ENCODE measurements at places on chromosomes 6 and 20.
A peak's percentile ranks its signal among the peaks of the same experiment; 100 is the strongest.

DNA sequence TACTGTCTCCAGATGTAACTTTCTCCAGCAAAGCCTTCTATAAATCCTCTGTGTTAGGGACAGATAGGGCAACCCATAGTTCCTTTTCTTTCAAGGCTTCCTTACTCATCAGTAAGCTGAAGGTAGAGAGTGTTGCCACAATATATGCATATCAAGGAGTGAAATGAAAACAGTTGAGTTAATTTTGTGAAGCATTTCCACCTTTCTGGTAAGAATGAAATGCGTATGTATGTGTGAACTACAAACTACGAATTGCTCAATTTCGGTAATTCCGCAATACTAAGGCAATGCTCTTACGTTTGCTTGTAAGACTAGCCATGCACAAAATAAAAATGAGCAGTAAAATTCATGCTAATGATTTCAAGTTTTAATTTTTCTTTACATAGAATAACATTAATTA lies 61.2 kb upstream of the HBS1L start:
- no peak for DNase-seq

DNA sequence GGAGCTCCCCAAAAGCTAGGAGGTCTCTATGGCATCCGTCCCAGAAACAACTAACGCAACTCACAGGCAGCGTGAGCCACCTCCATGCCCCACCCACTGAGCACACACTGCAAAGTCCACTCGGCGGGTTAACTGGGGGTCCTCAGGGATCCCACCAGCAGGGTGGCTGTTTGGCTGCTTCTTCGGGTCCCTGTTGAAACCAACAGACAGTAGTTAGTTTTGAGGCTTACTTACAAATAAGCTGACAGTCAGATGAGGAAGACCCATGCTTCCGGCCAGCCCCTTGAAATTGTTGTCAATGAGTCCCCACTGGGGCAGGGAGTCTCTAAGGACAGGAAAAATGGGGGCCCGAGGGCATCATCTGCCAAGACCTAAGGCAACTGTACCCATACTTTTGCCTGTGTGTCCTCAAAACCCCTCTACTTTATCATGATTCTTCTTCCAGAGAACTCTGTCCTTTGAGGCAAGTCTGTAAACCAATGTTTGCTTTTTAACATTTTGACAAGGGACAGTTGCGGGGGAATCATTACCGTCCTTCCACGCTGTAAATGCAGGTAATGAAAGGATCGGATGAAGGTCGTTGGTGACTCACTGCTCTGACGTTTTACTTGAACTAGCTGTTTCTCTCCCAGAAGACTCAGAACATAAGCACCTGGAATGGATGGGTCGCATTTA lies 2.2 kb upstream of the PCK1 start:
- DNase-seq = no peak

GRCh38 chr20:11581271-11581670 lies 336.4 kb upstream of the BTBD3 start:
- no peak for DNase-seq

GRCh38 chr6:131450861-131451260 lies 122.2 kb upstream of the ARG1 start:
- DNase-seq = no peak

DNA sequence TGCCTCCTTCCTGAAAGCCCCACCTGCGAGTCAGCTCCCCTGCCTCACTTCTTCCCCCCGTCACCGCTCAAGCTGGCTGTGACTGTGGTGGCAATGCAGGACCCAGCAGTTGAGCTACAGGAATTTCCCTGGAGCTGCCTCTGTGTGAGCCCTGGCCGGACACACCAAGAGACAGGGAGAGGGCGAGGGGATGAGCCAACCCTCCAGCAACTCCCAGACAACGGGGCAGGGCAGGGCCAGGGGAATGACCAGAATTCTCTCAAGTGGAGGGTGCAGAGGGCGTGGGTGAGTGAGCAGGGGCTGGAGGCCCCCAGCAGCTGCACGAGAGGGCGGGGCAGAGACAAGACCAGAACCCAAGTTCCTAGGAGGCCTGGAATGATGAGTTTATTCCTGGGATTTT lies 4.9 kb upstream of the ARFGAP1 start:
- no peak for DNase-seq

DNA sequence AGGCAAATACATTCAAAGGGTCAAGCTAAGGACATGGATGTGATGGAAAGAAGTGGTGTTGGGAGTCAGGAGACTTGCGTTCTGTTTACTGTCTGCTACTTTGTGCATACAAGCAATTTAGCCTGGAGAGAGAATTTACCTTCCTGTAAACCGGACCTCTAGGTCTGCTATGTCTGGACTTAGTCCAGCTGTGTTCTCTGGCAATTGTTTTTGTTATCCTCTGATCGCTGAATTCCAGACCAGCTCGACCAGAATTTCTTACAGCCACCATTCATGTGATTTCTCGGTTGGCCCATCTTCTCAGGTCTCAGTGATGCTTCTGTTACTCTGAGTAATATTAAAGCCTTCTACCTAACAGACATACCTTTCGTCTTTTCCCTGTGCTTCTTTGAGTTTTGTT lies 75.2 kb downstream of the LRRC1 start:
- DNase-seq = no peak

DNA sequence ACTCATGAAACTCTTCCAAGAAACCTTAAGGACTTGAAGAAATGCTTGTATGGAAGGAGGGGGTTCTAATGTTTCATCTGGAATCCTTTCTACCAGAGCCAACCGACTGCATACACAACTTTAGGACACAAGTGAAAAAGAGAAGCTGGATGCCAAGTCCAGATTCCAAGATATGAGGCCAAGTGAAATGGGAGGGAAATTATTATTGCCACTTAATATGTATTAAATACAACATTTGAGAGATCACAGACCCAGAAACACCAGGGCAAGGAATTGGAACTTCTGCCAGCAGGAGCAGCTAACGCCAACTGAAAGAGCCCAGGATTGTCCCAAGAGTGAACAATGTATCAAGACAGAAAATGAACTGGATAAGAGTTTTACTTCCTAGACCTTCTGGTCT lies 144.2 kb downstream of the ARHGAP18 start:
- DNase-seq = no peak

DNA sequence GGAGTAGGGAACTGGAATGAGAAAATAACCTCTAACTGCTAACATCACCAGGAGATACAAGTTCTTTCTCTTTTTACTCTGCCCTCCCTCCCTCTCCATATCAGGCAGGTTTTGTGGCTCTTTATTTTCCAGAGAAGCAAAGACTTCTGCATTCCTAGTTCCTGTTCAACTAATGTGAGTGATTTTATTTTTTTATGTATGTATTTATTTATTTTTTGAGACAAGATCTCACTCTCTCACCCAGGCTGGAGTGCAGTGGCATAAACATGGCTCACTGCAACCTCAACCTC lies 6.0 kb upstream of the IER3 start:
- no peak for DNase-seq

GRCh38 chr6:96330884-96331283 lies 190.7 kb upstream of the UFL1 start:
- DNase-seq = no peak

DNA sequence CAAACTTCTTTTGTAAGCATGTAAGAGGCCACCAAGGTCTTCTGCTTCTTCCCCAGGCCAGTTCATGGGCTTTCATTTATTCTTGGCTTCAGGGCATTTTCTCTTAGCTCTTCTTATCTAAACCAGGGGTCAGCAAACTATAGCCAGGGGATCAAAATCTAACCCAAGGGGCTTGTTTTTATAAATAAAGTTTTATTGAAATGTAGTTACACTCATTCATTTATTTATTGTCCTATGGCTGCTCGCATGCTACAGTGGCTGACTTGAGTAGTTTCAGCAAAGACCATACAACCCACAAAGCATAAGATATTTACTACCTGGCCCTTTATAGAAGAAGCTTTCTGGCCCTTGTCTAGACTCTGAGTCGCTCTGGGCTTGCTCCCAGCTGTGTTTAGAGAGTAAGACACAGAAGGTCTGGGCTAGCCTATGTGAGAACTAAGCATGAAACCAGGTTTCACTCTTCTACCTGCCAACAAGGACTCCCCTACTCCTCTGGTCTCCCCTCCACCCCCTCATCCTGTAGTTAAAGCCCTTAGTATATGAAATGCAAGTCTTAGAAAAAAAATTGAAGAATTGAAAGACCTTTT lies 43.2 kb downstream of the KHDC1L start:
- no peak for DNase-seq

DNA sequence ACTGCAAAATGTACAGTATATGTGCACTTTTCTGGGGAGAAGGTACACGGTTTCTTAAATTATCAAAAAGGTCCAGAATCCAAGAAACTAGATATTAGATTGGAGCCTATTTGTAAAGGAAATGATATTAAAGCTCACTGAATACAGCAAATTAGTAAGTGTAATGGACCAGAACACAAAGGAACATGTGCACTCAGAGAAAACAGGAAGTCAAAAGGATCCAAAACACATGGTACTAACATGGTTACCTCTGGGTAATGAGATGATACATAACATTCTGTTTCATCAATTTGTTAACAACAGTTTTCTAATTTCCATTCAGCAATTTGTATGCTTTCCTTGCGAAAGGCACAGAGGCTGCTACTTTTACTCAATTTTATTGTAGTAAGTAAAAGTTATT lies 18.7 kb downstream of the ZNF322 start:
- no peak for DNase-seq

GRCh38 chr6:134343066-134343465 lies 25.2 kb upstream of the SGK1 start:
- DNase-seq = no peak

GRCh38 chr6:144064402-144065212 lies 30.8 kb downstream of the SF3B5 start:
- peak; percentile 43 for DNase-seq

- DNase-seq = no peak
Measured at GRCh38 chr6:37008484-37009465, 3.3 kb downstream of the FGD2 start.

DNA sequence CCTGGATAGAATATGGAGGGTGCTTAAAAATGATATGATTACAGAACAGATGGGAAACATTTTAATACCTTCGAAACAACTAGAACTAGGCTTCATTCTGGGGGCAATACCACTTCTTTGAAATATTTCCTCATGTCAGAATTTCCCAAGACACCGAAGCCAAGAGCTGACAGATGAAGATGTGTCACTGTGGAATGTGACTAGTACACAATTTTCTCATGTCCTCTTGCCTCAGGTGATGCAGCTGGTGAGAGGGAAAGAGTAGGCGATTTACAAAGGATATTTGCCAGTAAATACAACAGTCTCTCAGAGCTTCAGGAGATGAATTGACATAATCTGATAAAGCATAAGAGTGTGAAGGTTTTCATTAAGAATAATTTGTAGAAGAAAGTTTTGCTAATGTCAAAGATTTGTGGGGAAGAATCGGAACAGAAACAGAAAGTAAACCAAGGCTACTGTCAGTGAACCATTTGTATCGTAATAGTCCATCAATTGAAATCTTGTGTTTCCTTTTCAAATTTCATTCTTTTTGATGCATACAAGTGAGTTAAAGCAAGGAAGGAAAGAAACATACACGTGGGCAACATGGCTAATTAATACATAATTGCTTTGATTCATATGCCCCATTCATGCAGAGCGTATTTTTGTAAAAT lies 164.7 kb upstream of the CCN2 start:
- DNase-seq = no peak

GRCh38 chr20:23062632-23063031 lies 13.2 kb upstream of the THBD start:
- no peak for DNase-seq

DNA sequence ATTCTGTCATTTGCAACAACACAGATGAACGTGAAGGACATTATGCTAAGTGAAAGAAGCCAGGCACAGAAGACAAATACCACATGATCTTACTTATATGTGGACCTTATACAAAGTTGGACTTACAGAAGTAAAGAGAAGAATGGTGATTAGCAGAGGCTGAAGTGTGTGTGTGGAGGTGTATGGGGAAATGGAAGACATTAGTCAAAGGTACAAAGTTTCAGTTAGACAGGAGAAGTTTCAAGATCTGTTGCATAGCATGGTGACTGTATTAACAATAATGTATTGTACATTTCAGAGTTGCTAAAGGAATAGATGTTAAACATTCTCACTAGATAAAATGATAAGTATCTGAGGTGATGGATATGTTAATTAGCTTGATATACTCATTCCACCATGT lies 348.3 kb upstream of the PRND start:
- no peak for DNase-seq

GRCh38 chr6:37913210-37913609 lies 93.7 kb downstream of the ZFAND3 start:
- no peak for DNase-seq

GRCh38 chr6:17971128-17972073 lies 16.0 kb downstream of the KIF13A start:
- DNase-seq = no peak

DNA sequence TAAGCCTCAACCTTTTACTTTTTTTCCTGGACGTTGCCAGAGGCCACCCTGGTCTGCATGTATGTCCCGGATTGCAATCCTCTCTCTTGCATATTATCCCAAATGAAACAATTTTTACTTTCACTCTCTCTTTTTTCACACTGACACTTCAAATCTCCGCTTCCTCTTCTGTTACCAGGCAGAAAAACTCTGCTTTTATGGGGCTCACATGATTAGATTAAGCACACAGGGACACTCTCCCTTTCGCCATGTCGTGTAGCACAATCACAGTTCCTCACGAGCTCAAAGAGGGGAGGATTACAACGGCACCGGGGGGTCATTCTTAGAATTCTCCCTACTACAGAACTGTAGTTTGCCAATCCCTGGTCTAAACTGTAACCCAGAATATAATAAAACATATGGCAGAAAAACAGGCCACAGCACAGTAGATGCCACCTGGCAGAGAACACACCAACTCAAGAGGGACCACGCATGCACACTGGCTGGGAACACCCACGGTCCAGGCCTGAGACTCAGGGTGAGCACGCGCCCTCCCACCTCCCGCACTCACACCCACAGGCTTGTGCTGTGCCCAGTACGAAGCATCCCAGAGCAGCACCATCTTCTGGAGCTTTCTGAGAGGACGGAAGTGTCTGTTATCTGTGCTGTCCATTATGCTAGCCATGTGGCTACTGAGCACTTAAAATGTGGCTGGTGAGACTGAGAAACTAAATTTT lies 288.7 kb downstream of the KIF16B start:
- no peak for DNase-seq

DNA sequence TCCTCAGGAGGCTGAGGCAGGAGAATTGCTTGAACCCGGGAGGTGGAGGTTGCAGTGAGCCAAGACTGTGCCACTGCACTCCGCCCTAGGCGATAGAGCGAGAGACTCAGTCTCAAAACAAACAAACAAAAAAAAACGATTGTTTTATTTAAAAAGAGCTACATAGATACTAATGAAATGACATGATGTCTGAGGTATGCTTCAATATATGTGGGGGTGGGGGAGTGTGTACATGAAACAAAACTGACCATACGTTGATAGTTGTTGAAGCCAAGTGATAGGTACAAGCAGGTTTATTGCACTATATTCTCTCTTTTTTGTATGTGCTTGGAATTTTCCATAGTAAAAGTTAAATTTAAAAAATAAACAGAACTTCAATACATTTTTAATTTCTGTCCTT lies 240.1 kb downstream of the TFAP2A start:
- no peak for DNase-seq

GRCh38 chr6:43913375-43914271 lies 143.6 kb downstream of the VEGFA start:
- no peak for DNase-seq

DNA sequence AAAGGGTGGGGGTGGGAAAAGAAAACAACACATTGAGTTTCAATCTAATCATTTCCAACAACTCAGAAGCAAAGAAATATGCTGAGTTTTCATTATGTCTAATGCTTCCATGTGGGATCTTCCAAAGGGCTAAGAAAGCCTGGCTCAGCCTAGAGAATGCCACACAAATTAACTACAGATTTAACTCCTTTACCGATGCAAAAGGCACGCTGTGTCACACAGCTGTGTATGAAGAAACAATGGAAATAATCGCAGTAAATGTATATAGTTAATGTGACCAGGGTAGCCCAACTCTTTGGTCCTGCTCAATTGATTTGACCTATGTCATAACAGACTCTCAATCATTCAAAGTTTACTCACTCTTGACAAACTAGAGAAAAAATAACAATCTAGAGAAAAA lies 17.8 kb downstream of the B4GALT5 start:
- DNase-seq = no peak

All from CD4-positive, alpha-beta T cell treated with Interleukin-2 at 100 ng/mL for 4 hours (primary cell).